ENCODE measurements at places on chromosomes 7 and 10.

DNA sequence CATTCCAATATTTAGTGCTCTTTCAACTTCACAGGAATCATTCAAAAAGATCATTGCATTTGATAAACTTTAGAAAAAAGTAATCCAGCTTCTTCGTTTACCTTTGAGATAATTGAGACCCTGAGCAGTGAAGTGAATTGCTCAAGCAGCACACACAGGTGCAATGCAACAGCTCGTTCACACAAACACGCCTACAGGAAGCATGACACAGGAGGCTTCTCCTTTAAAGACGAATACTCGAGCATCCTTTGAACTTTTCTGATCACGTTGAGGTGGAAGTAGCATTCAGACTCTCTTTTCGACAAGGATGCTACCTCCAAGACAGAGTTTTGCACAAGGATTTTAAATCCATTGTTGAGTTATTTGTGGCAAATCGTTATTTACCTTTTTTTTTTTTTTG is 18.0 kb upstream of the RSU1 start:
- H3K27ac ChIP-seq = no peak overlapping the region
- no peak for DNase-seq

- H3K27ac ChIP-seq = no peak overlapping the region
- H3K36me3 ChIP-seq = no peaks in the 10 kb centered on the region
- H3K27me3 ChIP-seq = no peaks in the 10 kb centered on the region
- no peak overlapping the region for H3K4me3 ChIP-seq
Observed at GRCh38 chr10:104441329-104442000, 87.8 kb downstream of the CFAP58 start.

DNA sequence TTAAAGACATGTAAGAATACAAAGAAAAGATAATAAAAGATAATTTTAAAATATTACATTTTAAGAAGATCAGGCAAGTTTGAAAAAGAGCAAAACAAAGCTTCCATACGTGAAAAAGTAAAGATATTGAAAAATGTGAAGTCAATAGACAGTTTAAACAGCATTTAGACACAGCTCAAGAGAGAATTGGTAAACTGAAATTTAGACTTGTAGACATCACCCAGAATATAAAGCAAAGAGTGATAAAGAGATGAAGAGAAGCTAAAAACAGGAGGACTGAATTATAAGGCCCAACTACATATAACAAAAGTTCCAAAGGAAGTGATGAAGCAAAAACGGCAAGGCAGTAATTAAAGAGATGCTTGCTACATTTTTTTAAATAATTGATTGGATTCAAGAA is 13.8 kb downstream of the ADAM12 start:
- no peak overlapping the region for H3K27ac ChIP-seq
- no peak for DNase-seq
- H3K36me3 ChIP-seq = no peaks in the 10 kb centered on the region

GRCh38 chr7:66307591-66308215 is 102.6 kb downstream of the TPST1 start:
- no peak overlapping the region for H3K27ac ChIP-seq
- H3K4me3 ChIP-seq = no peak overlapping the region
- H3K4me1 ChIP-seq = no peaks in the 10 kb centered on the region
- H3K36me3 ChIP-seq = no peaks in the 10 kb centered on the region
- DNase-seq = no peak

Data from CD8-positive, alpha-beta memory T cell (primary cell).